ENCODE measurements at places on chromosomes 7 and 10.

DNA sequence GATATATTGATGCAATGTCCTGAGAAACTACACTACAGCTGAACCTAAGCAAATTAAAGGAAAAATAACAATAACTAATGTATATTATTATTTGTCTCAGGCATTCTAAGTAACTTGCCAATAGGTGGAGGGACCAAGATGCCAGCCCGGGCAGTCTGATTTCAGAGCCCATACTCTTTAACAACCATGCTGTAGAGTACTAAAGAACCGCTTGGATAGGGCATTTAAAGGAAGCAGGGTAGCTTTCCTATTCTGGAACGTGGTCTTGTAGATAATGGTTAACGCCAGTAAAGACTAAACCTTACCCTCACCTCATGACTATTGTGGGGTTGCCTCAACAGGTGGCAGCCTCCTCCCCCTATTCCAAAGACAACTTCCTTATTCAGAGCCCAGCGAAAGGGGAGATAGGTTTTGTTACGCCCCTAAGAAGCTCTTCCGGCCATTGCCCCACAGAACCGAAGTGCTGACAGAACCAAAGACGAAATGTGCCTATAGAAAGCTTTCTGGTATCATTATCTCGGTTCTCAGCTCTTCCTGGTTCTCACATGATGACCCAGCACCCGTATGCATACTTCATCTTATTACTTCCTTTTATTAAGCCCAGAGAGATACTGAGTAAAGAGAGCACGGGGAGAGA lies 707 bp upstream of the C1GALT1 start:
- ATAC-seq, result peak; percentile 33

DNA sequence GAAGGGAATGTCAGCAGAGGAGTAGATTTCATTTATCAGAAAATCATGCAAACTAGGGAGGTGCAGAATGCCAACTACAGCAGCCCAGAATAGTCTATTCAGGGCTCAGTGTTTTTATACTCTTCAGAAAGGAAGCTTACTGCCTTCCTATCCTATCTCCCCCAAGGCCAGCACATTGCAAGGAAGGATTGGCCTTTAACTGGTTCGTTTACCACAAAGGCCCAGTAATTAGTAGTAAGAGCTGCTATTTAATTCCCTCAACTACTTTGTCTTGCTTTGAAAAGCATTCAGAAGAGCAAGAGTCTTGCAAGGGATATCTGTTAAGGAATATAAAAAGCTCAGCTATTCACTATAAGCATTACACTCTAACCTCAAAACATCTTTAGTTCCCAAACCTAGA lies 86.4 kb upstream of the RNF148 start:
- ATAC-seq, result no peak

DNA sequence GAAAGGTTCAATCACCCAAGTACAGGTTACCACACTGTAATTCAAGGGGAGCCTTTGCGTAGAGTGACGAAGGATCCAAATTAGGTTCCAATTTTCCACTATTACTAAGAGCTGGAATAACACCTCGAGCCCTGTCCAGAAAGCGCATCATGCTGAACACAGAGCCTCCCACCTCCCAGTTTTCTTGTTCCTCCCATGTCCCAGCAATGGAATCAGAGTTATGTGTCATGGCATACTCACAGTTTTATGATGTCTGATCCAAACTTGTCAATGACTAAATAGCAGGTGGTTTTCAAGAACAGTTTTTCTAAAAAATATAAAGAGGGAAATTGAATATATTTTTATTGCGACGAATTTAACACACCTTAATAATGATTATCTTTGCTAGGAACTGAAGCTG lies 50.6 kb downstream of the AOAH start:
- no peak for ATAC-seq

DNA sequence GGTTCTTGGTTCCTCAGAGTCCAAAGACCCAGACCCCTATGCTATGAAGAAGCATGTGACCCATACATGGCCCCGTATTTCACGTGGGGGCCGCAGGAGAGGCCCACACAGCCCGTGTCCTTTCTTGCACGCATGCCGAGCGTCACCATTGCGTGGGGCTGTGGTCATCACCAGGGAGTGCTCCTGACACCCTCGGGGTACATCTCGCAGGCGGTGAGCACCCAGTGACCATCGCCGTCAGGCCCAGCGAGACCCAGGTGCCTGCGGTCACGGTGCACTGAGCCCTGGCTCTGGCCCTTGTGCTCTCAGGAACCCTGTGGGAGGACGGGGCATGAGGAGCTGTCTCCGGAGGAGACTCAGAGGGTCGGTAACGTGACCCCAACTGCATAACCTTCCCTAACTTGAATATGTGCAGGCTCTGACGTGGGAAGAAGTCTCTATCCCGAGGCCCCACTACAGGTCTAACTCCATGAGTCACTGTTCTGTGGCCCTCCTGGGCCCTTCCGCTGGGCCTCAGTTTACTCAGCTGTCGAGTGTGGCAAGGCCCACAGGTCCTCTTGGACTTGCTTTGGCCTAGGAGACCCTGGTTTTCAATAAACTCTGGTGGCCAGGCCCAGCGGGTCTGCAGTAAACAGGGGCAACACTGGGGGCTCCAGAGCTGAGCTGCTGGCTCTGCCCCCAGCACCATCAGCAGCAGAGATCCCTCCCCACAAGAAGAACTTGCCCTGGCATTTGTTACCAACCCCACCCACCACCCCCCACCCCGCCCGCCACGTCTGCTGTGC lies 503.9 kb downstream of the PTPRN2 start:
- no peak for ATAC-seq

Measured in SK-N-SH treated with all-trans-retinoic acid at 6 μM for 48 hours (cell line).